T1000 (cell line): ENCODE measurements at places on chromosomes 2 and 18.

- DNase-seq, result no peak
These were observed 85.6 kb upstream of the PPM1B start for GRCh38 chr2:44083054-44083453.

DNA sequence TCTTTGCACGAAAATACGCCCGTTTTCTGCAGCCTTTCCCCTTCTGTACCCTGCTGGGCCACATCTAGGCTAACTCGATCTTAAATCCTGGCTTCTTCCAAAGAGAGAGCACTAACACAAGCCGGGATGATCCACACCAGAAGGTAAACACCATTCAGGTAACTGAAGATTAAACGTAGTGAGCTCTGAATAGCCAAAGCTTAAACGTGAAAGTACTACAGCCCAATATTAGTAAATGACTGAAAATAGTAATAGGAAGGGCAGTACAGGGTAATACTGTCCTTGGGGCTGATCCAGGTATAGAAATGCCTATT, 422 bp upstream of the MRPL53 start:
- no peak for DNase-seq

GRCh38 chr2:217290467-217290866, 430.6 kb upstream of the TNP1 start:
- DNase-seq, result no peak

DNA sequence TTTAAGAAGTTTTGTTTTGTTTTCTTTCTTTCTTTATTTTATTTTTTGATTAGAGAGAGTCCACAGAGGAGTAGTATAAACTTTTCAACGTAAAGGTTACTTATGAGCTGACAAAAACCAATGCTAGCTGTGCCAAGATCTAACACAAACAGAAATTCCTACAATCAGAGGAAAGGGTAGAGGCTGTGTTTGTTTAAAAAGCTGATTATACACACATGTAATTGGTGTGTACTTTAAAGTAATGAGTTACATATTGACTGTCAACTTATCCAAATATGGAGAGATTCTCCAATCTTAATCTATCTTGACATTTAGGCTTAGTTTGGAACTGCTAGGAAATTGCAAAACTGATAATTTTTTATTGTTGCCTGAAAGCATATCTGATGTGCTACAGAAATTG, 63.7 kb upstream of the FAM110C start:
- DNase-seq, result no peak

DNA sequence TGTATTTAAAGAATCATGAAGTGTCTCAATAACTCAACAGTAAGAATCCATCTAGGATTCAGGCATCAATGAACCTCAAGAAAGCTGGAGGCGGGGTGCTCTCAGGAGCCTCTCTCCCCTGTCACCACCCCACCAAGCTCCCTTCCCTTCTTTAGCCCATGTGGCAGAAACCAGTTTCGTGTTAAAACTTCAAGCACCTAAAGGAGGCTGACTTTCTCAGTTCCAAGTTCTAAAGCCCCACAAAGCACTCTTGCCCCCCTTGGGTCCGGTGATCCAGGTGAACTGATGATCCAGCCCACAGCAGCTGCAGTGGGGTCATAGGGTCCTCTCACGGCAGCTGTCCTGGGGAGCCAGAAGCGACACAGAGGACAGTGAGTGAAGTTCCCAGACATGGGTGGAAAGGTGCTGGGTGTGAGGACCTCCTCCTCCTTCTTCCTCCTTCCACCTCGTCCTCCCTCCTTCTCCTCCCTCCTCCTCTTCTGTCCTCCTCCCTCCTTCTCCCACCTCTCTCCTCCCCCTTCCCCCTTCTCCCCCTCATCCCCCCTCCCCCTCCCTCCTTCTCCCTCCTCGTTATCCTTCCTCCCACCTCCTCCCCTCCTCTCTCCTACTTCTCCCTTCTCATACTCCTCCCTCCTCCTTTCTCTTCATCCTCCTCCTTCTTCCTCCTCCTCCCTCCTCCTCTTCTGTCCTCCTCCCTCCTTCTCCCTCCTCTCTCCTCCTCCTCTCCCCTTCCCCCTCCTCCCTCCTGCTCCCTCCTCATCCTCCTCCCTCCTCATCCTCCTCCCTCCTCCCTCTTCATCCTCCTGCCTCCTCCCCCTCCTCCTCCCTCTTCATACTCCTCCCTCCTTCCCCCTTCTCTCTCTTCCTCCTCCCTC, 192.4 kb upstream of the AGAP1 start:
- DNase-seq, result no peak

- peak; percentile 9 for DNase-seq
These were observed 136.8 kb downstream of the NEDD4L start for GRCh38 chr18:58180738-58181353.

GRCh38 chr18:32081881-32082280, 9.8 kb upstream of the RNF138 start:
- no peak for DNase-seq

DNA sequence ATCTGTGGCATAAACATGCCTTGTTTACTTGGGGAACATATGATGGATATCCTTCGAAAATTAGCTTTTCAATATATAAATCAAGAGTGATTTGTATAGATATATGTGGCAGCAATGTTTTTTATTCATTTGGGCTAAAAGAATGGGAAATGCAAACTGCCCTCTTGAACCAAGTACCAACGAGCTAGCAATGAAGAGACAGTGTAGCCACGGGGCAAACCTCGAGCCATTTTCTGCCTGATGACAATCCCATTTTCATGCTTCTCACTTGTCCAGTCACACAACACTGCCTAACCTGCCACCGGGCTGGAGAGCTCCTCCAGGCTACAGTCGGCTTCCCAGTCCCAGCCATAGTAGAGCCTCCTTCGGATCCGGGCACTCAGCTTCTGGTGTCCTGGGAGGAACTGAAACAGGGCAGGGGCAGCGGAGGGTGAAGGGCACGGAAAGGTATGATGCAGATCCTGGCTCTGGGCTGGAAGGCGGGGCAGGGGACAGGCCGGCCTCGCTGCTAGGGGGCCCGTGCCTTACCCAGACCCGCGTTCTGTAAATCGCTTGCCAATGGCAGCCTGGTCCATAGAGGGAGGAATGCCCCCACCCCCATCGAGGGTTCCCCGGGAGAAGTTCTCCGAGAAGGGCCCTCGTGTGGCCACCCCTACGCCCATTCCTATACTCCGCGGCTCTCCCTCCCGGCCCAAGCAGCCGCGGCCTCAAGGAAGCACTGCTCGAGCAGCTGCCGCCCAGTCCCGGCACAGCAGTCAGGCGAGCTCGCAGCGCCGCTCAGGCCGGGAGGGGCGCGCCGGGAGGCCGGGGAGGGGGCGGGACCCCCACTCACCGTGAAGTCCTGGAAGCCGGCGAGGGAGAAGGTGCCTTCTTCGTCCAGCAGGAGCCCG, 552 bp downstream of the CNPPD1 start:
- peak; percentile 14 for DNase-seq

DNA sequence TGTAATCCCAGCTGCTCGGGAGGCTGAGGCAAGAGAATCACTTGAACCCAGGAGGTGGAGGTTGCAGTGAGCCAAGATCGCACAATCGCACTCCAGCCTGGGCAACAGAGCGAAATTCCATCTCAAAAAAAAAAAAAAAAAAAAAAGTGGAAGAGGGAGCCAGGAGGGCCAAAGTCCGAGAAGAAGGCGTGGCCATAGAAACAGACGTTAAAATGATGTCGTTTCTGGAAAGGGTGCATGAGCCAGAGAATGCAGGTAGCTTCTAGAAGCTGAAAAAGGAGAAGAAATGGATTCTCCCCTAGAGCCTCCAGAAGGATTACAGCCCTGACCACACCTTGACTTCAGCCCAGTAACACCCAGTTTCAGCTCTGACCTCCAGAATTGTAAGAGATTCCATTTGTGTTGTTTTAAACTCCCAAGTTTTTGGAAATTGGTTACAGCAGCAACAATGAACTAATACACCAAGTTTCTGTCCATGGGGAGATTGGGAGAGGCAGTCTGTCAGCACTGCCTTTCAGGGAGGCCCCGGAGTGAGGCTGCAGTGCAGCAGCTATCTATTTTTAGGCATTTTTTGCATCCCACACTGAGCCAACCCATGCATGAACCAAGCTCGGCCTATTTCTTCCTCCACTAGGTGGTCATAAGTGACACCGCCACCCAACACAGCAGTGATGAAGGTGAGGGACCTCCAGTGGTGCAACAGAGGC, 14.2 kb upstream of the TRAF3IP1 start:
- no peak for DNase-seq
